Stimulated activated CD8-positive, alpha-beta memory T cell treated with anti-CD3 and anti-CD28 coated beads, Interleukin-12 subunit alpha, Interleukin-12 subunit beta, amount 100 ng/mL, for 1 hour (primary cell): ENCODE measurements at places on chromosomes 5 and 9.

DNA sequence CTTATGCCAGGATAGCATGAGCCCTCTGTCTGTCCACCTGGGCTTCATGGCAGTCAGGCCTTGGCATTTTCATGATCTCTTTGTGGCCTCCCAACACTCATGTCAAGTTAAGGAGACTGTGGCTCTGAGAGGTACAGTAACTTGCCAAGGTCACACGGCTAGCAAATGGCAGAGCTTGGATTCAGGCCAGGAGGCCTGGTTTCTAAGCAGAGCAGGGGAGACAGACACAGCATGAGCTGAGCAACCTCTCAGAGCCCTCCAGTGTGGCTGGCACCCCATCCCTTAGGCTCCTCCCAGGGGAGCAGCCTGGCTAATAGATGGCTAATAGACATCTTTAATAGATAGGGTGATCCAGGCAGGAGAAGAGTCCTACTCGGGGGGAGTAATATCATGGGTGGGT is 4.1 kb downstream of the SYNPO start:
- no peak for DNase-seq

DNA sequence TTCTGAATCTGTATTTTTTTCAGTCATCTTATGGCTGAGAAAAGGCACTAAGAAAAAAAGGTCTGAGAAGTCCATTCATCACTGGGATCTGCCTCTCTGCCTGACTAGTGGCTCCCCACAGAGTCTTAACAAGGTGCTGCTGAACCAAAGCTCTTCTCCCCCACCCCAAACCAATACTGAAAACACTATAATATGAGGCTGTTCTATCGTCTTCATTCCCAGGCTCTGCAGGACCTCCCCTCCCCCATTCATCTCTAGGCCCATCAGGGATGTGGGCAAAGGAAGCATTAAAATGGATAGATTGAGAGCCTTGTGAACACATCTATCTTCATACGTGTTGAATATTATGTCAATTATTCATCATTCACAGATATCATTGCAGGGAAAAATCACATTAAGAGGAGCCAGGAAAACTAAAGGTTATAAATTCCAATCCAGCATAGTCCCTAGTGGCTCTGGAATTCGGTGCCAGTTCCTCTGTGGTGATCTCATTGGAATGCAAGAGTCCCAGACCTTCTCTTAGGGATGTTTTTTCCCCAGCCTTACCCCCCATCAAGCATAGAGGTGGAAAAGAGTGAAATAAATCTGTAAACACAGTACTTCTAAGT is 44.3 kb upstream of the GPR151 start:
- no peak for DNase-seq

GRCh38 chr9:14031060-14031414 is 282.9 kb downstream of the NFIB start:
- no peak for DNase-seq

- no peak for DNase-seq
Observed at GRCh38 chr9:86798966-86799365, 148.3 kb downstream of the GAS1 start.

- DNase-seq, result no peak
Observed at GRCh38 chr9:91089405-91090129, 272.2 kb downstream of the AUH start.

DNA sequence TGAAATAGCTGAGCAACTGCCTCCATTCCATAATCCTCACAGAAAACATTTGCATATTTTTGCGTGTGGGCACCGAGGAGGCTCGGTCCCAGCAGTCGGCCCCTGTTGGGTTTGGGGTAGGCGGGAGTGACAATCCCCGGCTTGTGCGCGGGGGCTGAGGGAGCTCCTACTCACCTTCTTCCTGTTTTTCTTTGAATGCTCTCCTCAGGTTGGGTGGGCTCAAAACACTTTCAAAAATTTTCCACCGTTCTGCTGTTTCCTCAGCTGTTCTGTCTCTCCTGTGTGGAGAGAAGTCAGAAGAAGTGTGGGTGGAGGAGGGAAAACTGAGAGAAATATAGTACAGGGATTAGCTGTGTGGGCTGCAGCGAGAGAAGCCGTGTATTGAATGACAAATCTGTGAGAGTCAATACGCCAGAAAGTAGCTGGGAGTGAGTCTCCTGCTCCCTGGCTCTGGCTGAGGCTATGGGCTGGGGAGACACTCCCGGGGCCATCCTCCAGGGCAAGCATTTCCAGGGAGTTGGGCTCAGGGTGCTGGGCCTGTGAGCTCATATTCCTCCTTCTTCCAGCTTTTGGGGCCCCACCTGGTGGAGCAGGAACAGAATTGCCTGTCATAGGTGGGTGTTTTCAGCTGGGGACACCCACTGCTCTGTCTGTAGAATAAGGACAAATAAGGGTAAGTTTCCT is 84.7 kb downstream of the CMYA5 start:
- no peak for DNase-seq

- no peak for DNase-seq
Observed at GRCh38 chr5:135032999-135033861, 798 bp downstream of the PITX1 start.

DNA sequence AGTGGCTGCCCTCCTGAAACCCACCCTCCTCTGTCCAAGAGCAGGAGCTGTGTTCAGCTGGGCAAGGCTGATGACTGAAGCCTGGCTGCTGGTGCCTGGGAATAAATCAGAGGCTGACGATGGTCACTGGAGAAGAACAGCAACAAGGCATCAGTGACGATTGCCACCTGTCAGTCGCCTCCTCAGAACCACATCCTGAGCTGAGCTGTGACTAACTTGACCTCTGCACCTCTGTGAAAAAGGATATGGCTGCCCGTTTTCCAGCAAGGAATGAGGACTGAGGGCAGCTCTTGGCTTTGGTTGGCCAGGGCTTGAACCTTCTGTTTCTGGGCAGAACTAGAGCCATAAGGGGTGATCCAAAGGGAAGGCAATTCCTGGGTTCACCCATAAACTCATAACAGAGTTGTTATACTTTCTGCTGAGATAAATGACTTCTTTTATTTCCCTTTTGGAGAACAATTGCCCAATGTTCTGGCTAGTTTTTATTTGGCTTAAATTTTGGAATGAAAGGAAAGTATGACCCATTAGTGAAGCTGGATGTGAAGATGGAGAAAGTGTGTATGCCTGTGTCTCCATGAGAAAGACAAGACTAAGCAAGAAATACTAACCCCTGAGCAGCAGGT is 40.1 kb downstream of the TRIP13 start:
- no peak for DNase-seq

GRCh38 chr5:107329850-107330249 is 340.9 kb downstream of the EFNA5 start:
- no peak for DNase-seq

DNA sequence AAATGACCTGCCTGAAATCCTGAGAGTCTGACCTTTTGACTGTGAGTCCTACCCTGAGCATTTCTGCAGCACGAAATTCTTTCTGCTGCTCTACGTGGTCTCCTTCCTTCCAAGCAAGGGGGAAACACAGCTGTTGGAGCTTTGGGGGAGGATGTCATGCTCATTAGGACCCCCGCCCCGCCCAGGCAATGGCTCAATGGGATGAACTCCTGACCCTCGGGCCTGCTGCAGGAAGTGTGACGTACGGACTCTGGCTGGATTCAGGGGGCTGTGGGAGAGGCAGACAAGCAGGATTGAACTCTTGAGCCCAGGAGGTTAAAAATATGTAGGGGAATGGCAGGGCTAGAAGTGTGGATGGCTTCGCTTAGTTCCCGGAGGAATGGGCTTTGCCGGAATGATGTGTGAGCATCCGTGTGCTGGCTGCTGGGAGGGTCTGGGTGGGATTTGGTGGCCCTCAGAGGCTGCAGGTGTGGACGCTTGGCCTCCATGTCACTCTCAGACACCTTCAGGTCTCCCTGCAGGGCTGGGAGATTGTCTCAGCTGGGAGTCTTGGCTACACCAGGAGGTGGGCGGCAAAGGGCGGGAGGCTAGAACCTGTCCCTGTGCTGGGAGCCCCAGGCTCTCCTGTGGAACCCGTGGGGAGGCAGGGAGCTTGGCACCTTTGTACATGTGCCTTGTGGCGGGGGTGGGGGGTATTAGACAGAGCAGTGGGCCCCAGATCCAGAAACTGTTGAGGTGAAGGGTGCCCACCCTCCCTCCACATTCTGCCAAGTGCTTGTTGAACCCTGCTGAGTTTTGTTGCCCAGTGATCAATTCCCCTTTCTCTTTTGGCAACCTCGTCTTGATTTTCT is 26.3 kb downstream of the STC2 start:
- no peak for DNase-seq
